Stimulated activated memory B cell treated with anti-CD40 and anti-IgM and Interleukin-4, amounts not matched to agents 10 μg/mL and 1 μg/mL and 100 μg/mL, for 72 hours (primary cell): ENCODE measurements at places on chromosomes 2 and 18.

DNA sequence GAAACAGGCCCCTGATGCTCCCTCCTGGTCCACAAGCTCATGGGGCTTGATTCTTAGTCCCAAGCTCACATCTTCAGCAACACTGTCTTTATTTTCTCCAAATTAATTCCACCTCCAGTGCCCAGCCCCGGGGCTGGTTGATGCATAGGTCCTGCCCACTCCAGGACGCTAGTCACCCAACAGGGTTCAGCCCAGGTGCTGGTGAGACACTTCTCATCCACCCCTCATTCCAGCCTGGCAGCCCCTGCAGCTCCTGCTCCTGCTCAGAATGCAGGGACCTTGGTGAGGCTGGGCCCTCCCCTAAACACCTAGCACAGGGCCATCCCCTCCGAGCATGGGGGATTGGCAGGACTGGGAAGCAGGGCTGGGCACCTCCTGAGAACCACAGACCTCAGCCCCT is 25.7 kb downstream of the STEAP3 start:
- ATAC-seq = no peak

DNA sequence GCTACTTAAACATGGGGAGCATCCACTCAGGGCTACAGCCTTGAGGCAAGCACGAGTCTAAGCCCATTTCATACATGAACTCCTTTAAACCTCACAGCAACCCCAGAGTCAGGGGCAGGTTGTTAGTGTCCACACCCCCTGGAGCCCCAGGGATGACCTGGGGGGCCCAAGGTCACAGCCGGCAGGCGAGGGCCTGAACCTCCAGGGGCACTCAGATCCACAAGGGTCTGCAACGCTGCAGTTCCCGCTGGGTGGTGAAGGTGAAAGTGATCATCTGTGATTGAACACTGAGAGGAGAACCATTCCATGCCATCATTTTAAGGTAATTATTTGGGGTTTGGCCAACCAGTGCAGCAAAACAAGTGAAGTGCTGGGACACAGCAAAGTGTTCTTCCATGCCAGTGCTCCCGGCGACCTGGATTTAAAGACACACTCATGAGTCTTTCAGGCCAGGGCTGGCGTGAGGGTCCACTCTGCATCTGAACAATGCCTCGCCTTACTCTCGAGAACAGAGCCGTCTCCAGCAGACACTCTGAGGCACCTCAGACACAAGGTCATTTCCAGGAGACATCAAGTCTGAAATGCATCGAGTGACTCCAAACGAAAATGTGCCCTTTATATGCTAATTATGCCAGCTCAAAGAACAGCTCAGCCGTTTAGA is 61.6 kb upstream of the SNTG2 start:
- ATAC-seq = no peak

- no peak for ATAC-seq
Measured at GRCh38 chr2:112150447-112150846, 12.3 kb downstream of the FBLN7 start.

DNA sequence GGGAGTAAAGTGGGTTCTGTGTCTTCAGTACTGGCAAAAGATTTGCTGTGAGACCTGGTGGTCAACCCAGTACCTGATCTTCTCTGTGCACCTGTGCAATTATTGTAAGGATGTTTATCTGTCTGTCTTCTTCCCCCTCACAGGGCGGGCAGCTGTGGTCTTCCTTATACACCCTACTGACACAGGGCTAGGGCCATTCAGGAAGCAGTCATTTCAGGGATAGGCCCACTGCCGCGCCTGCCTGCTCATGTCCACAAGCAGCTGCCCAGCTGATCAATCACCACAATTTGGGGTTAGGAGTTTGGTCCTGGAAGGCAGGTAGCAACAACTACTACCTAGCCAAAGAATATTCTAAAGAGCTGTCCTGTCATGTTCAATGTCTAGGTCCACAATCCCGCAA is 1.2 kb upstream of the CNNM4 start:
- no peak for ATAC-seq

- ATAC-seq = no peak
Measured at GRCh38 chr2:179691235-179691634, 170.2 kb downstream of the ZNF385B start.

DNA sequence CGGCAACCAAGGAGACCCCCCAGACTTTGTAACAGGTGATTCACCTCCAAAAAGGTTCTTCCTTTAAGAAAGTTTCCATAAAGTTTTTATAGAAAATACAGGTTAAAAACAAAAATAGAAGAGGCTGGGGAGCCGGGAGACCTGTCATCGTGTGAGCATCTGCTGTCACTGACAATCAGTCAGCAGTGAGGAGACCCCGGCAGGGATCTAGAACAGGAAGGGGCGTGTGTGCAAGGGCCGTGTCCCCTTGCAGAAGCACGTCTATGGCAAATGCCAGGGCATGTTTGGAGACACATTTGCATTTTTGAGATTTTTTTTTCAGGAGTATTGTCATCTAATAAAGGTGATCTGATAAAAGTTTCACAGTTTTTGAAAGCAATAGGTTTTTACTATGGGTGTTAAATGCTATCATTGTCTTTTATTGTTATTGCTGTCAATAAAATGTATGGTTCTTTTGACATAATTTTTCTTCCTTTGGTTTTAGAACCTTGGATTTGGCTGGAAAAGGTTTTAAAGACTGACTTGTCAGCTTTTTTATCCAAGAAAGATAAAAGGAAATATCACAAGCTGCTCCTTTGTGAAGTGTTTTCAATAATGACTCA is 52.1 kb downstream of the MTCL1 start:
- no peak for ATAC-seq
